ENCODE measurements at places on chromosomes 7 and 10.

DNA sequence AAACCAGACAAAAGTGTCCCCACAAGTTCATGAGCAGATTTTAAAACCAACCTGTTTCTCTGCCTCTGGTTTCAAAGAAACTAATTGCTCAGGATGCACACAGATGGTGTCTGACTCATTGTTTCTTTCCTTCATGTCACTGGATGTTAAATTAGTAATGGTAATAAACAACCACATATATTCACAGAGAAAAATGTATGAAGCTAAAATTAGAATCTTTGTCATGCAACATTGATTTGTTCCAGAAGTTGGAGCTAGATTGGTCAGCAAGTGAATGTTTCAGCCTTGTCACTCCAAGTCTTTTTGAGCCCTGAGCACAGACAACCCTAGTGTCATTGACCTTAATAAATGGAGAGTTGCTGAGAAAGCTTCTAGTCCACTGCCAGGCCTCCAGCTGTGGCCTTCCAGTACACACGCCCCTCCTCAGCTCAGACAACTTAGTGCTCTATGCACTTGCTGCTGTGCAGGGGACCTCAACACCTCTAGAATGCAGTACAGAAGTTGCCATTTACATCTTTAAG is 175.9 kb downstream of the CCDC71L start:
- H3K4me1 ChIP-seq, result peaks cover 37% of the 10 kb centered on the region
- DNase-seq, result no peak
- no peaks in the 10 kb centered on the region for H3K36me3 ChIP-seq
- peak overlapping the region; percentile 83 for H3K27ac ChIP-seq
- H3K27me3 ChIP-seq, result no peaks in the 10 kb centered on the region
- no peak overlapping the region for H3K4me3 ChIP-seq

GRCh38 chr10:60555700-60556099 is 166.0 kb upstream of the ANK3 start:
- H3K4me3 ChIP-seq, result no peak overlapping the region
- no peak for DNase-seq
- H3K27me3 ChIP-seq, result no peaks in the 10 kb centered on the region
- no peaks in the 10 kb centered on the region for H3K36me3 ChIP-seq

DNA sequence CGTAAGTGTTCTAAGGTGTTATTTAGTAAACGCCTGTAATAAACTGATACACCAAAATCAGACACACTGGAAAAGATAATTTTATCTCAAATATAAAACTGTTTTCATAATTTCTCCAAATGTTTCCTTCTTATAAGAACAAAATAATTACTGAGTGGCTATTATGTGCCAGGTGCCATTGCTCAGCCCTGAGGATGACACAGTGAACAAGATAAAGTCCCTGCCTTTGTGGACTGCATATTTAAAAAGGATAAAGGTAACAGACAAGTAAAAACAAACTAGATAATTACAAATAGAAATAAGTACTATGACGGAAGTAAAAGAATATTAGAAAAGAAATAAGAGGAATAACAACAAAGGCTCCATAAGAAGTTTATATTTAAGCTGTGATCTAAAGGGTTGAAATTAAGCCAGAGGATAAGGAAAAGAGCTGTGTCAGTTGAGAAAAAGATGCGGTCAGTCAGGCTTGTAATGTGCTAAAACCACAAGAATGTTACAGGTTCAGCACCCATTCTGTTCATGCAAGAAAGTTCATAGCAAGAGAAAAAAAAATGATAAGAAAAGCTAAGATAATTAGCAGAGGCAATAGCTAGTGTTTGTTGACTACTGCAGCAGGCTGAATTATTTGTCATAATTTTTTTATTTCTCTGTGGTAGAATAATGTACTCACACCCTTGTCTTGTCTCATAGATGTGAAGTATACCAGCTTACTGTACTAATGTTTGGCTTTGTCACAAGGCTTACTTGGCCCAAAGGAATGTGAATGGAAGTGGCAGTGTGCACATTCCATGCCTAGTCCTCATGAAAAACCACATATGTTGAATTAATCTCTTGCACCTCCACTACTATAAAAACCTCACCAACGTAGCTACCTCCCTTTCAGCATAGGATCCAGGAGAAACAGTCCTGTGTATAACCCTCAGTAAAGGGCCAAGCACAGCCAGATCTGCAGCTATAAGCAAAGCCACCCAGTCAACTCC is 75.1 kb downstream of the CRPPA start:
- H3K27me3 ChIP-seq, result no peaks in the 10 kb centered on the region
- no peaks in the 10 kb centered on the region for H3K36me3 ChIP-seq
- no peaks in the 10 kb centered on the region for H3K4me1 ChIP-seq
- no peak for DNase-seq
- H3K27ac ChIP-seq, result no peak overlapping the region
- no peak overlapping the region for H3K4me3 ChIP-seq

DNA sequence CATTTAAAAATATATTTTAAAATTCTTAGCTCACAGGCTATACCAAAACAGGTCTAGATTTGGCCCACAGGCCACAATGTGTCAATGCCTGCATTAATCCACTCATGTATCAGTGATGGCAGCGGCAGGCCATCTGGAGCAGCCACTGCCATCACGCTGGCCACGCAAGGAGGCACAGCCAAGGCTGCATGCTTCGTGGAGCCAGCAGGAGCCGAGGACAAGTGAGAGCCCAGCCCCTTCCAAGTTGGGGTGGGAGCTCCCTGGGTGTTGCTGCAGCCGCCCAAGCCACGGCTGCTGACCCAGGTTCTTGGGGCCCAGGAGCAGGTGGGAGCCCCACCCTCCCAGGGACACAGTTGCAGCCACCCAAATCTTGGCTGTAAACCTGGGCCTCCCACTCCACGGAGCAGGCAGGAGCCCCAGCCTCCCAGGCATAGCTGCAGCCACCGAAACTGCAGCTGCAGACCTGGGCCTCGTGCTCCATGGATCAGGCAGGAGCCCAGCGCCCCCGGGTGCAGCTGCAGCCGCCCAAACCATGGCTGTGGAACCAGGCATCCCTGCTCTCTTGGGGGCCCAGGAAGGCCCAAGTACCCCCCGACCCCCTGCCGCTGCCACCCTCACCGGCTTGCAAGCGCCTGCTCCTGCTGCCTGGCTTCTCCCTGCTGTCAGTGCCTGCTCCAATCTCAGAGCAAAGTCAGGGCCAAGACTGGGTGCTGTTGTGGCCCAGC is 87.3 kb upstream of the CACUL1 start:
- H3K27ac ChIP-seq, result no peak overlapping the region
- no peaks in the 10 kb centered on the region for H3K27me3 ChIP-seq
- H3K36me3 ChIP-seq, result no peaks in the 10 kb centered on the region

DNA sequence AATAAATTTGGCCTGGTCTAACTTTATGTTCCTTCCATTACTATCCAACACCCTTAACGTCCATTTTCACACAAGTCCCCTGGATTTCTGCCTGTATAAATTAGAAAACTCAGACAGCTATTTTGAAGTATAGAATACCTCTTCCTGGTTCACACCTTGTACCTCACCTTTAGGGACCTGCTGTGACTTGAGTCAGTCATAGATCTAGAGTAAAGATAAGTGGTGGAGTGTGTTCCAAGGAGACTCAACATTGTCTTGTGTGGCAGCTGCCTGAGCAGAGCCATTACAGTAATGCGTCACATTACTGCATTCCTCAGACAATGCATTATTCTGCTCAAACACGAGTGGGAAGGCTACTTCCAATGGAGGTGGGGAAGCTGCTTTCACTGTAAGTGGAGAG is 513.9 kb downstream of the ADRA2A start:
- no peak overlapping the region for H3K27ac ChIP-seq
- H3K4me1 ChIP-seq, result no peaks in the 10 kb centered on the region
- H3K27me3 ChIP-seq, result no peaks in the 10 kb centered on the region
- no peaks in the 10 kb centered on the region for H3K36me3 ChIP-seq

DNA sequence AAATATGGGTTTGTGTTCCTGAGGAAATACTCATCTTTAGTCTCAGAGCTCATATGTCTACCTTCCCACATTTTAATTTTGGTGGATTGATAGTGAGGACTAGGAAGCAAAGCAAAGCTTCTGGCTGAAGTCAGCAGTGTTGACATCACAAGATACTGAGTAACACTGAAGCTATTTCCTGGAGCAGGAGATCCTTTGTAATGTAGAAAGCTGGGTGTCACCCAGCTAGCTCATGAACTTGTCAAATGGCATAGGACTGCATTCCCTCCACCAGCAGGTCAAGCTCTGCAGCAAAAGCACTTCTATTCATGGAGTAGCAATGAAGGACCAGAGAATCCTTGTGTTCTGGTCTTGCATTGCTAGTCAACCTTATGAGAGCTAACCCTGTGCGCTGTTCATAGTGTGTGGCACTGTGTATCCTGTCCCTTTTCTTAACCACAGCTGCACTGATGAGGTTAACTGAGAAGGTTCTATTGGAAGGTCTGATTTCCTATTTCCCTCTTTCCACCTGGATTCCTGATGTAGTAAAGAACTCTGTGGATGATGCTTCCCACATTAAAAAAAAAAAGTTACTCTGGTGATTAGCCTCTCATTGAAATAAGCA is 94.8 kb upstream of the ZNF804B start:
- no peaks in the 10 kb centered on the region for H3K4me1 ChIP-seq
- H3K4me3 ChIP-seq, result no peak overlapping the region
- no peaks in the 10 kb centered on the region for H3K27me3 ChIP-seq
- H3K36me3 ChIP-seq, result no peaks in the 10 kb centered on the region
- no peak overlapping the region for H3K27ac ChIP-seq
